ENCODE measurements at places on chromosomes 4 and X.

- no peak for DNase-seq
These were observed 182.2 kb upstream of the STK26 start for GRCh38 chrX:131840799-131841495.

- DNase-seq = no peak
These were observed 58.2 kb upstream of the PTCHD1 start for GRCh38 chrX:23276475-23276874.

GRCh38 chr4:6608758-6609414 is 31.6 kb upstream of the MRFAP1 start:
- DNase-seq = peak; percentile 18

DNA sequence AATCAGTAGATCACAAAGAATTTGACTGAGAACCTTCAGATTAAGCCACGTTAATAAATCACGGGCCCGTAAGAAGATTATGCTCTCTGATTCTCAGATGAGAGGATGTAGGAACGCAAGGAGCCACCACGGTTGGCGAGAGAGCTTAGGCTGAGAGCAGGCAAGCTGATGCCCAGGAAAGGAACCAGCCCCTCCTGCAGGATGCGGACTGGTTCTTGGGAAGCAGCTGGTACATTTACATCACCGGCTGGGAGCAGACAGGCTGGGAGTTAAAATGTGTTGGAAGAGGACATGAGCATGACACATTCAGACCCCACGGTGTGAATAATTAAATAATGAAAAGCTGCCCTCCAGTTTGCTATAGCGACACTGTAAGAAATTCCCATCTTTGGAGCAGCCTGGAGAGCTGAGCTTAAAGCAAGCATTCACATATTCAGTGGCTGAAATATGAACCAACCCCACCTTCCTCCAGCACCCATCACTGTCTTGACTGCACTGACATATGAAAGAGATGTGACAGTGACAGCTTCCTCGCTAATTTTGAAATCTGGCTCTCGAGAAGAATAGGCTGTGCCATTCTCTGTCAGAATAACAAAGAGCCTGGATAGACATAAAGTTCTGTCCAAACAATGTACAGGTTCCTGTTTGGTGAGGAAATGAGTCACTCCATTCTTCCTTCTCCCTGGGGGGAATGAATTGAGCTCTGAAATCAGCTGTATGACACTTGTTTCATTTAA is 33.1 kb downstream of the LNX1 start:
- DNase-seq = no peak

DNA sequence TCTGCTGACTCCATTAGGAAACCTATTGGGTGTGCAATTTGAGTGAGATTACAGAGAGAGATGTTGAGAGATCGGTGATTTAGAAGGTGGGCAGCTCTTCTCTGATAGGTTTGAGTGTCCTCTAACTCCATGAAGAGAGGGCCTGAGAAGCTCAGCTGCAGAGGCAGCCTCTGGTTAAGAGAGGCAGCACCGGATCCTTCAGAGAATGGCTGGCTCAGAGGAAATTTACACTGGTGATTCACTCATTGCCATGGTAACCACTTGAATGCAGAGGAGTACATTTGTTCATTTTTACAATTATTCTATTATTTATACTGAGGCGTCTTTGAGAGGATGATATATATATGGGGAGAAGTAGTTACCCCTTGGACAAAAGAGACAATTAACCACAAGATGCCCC is 171.7 kb downstream of the PDGFRA start:
- no peak for DNase-seq

DNA sequence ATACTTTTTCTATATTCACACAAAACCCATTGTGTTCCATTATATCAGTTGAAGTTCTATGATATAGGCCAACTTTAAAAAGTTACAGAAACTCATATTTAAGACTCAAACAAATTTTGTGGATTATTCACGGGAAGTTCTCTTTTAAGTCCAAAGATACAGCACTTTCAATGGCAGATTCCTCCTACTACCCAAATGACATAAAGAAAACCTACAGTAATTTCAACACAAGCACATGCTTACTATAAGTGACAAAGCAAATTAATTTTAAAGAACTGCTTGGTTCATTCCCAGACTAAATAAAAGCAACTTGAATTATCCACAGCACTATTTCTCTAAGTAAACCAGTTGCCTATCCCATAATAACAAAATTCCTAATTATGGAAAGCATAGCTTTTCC is 4.1 kb downstream of the PPA2 start:
- DNase-seq = no peak

DNA sequence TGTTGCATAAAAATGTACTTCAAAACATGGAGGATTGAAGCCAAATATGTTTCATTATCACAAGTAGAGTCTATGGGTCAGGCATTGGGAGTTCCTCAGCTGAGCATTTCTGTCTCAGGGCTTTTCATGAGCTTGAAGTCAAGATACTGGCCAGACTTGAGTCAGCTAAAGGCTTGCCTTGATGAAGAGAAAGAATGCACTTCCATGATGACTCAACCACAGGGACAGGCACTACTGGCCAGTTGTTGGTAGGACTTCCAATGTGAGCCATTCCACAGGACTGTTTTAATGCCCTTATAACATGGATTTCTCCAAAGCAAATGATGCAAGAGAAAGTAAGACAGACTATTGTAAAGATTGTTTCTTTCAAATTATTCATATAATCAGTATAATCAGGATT is 895.6 kb downstream of the RAB28 start:
- no peak for DNase-seq

DNA sequence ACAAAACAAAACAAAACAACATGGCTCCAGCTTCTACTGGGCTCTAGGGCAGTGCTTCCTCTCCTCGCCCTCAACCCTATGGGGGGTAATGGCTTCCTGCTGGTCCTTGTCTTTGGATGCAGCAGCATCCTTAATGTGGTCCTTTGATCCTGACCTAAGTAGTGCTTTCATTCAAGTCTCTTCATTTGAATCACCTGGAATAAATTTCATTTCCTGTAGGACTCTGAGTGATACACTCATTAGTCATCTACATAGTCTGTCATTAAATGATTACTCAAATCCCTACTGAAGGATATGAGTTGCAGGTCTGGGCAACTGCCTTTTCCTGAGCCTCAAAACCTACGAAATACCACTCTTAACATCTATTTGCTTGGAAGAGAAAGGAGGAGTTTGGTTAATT is 54.5 kb downstream of the RHOH start:
- DNase-seq = peak; percentile 37

DNA sequence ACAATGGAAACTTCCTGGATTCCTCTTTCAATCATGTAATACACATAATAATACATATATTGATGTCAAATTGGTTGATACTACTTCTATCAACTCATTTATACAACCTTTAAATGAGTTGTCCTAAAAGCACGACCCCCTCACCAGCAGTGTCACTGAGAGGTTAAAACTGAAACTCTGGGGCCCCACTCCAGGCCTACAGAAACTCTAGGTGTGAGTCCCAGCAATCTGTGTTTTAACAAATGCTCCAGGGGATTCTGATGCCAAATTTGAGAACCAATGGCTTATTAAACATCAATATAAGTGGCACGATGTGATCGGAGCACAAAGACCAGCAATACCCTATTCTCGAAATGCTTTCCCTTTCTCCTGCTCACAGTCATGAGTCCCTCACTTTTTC is 47.9 kb downstream of the ATP8A1 start:
- peak; percentile 15 for DNase-seq

- DNase-seq = no peak
These were observed 202.7 kb downstream of the OR13H1 start for GRCh38 chrX:131746491-131746968.

DNA sequence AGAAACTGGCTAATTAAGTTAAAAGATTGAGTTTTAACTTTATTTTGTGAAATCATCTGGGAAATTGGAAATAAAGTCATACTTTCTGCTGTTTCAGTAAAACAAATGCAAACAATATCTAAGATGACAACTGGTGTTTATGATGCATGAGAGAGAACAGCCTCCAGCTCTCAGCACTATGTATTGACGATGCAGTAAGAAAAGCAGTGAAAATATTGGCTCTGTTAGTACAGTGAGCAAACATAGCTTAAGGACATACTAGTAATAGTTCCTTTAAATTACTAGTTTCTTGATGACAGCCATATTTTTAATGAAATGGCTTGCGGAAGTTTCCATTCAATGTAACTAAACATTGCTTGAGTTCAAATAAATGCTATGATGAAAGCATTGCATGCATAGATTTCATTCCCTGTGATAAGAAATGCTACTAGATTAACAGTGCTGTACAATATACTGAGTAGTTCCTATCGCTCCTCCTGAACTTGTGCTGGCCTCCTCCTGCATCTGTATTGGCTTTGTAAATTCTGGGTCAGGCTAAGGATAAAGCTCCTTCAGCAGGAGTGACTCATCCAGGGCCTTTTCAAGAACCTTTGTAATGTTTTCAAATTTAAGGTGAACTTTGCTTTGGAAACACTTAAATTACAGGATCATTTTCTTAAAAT is 11.6 kb downstream of the ARHGAP24 start:
- no peak for DNase-seq

GRCh38 chr4:1809754-1810502 is 16.8 kb downstream of the FGFR3 start:
- peak; percentile 84 for DNase-seq

GRCh38 chrX:71052721-71053120 is 15.4 kb downstream of the SNX12 start:
- no peak for DNase-seq

DNA sequence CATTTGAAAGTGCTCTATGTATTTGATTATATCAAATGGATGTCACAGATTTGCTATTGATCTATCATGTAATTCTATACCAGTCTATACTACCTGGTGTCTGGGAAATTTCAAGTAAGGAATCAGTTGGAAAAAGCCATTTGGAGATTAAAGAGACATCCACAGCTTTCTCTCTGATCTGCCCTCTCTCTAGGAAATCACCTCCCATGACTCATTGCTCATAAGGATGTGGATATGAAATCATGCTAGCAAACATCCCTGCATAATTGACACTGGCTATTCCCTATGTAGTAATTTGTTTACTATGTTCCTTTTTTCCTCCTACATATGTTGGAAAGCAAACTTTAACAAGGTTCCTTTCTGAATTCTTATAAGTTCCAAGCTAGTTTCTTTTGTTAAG is 94.3 kb downstream of the TEX13A start:
- DNase-seq = no peak

DNA sequence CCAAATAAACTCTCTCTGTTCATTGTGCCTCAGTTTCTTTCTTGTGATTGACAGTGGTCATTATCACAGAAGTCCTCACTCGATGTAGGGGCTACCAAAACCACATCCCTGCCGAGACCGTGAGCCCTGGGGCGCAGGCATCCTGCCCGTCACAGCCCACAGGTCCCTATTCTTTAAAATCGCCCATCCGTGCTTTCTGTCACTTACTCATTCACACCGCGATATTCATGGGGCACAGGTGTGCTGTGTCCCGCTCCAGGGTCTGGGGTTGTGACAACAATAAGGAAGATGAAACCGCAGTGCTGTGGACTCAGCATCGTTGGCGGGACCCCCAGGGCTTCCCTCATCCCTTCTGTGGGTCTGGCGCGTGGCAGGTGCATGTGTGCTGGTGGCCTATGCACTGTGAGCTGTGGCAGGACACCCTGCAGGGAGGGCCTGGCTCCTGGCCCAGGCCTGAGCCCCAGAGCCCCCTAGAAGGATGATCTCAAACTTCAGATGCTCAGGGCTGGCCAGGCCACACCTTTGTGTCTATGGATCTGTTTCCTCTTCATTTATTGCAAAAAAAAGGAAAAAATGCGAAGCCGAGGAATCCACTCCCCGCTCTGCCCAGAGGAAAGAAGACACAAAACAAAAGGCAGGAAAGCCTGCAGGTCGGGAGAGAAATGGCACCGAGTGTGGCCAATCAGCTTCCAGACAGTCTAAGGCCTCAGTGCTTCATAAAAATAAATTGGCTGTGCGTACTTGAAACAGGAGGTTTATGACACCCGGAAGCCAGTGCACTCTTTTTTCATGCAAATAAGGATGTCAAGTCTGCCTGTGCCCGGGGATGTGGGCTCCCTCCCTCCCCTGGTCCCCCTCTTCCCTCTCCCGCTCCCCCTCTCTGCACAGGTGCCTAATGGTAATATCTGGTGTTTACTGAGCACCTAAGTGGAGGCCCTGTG is 109.5 kb upstream of the ADRA2C start:
- DNase-seq = no peak

GRCh38 chrX:28472926-28473325 is 114.3 kb upstream of the IL1RAPL1 start:
- DNase-seq = no peak

- peak; percentile 59 for DNase-seq
These were observed 814 bp downstream of the SPON2 start for GRCh38 chr4:1171311-1172227.

DNA sequence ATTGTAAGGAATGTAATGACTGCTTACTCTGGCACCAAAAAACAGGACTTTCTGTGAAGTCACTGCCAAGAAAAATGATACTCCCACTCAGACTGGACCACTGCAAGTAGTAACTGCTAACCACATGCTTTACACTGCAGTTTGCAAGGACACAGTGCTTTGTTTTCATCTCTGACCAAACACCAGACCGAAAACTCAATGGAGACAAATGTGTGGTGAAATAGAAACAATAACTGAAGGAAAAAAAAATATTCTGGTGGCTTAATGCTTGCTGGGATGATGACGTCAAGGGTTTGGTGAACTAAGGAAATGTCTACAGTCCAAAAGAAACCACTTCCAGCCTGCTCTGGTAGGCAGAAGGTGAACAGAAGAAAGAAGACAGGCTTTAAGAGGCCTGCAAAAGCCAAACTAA is 13.2 kb downstream of the GPC4 start:
- no peak for DNase-seq

- no peak for DNase-seq
These were observed 1485.6 kb downstream of the PCDH19 start for GRCh38 chrX:98924511-98924910.

DNA sequence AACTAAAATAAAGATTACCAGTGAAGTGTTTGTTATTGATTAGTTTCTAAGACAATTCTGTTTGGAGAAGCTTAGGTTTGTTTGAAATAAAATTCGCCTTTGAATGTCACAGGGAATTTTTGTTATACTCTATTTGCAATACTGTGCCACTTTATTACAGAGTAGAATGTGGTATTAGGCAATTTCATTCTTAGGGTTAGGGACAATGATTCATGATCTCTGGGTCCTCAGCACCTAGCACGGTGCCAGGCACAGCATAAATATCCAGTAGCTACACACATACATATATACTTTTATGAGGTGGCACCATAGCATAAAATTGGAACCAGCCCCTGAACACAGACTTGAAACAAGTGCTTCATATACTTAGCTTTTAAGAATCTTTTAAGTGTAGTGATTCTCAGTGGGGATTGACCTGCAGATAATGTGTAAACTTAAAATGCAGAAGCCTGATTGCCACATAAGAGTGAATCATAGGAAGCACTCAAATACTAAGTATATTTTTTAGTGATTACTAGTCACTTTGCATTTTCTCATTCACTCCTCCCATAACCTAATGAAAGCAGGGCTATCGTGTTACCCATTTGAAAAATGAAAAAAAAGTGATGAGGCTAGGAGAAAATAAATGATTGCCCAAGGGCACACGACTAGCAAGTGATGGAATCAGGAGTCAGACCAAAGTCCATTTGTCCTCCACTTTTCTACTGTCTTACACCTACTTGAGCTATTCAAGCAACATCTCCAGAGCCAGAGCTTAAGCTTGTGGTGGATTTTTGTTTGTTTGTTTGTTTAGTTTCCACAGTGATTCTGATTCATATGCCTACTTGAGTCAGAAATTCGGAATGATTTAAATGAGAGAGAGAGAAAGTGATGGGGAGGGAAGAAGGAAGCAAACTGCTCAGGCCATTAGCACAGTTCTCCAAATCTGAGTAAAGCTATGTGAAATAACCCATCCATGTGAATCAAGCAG is 366.0 kb upstream of the FGF13 start:
- DNase-seq = no peak
